ENCODE measurements at places on chromosomes 2 and 18. TPM values are rescaled to one million over a fixed set of nuclear protein-coding genes. Genes with fewer than 3 reads are reported as not detected.

GRCh38 chr2:219331560-219332213, 857 bp downstream of the RESP18 start:
- DNase-seq = peak; percentile 5

GRCh38 chr2:85905187-85905666, 16.4 kb upstream of the ST3GAL5 start:
- DNase-seq = no peak

OTX1 gene
- total RNA-seq = 2.6 TPM

IL1RL1 gene
- not detected for total RNA-seq

TXNDC2 gene
- total RNA-seq = 0.63 TPM

All from LHCN-M2 (cell line).